Renal pelvis (tissue), 12 donors: ENCODE measurements at places on chromosomes 6 and 20.

DNA sequence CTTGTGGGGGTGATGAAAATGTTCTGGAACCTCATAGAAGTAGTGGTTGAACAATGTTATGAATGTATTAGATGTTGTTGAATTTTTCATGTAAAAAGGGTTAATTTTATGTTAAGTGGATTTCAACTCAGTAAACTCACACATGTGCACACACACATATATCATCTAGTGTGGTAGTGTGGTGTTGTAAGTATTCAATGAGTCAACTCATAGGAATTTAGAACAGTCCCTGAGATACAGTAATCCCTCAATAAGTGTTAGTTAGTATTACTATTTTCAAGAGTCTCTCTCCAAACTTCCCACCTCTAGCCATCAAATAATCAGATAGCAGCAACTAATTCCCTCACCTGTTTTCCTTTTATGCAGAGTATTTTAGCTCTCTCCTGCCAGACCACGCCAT is 563.1 kb upstream of the JARID2 start:
- DNase-seq: no peak

DNA sequence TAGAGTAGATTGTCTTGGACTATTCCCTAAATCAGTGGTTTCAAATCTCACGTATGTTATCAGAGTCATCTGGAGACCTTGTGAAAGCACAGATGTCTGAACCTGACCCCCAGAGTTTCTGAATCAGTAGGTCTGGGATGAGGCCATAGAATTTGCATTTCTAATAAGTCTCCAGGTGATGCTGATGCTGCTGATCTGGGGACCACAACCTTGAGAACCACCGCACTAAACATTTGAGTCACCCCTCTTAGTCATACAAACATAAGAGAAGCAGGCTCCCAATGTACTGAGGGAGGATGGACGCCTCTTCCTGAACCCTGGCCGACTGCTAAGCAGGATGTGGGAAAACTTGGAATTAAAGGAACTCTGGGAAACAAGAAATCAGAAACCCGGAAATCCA is 187.8 kb upstream of the PRDM1 start:
- DNase-seq: no peak

- DNase-seq: no peak
Observed at GRCh38 chr20:61966492-61967244, 99.0 kb downstream of the TAF4 start.

DNA sequence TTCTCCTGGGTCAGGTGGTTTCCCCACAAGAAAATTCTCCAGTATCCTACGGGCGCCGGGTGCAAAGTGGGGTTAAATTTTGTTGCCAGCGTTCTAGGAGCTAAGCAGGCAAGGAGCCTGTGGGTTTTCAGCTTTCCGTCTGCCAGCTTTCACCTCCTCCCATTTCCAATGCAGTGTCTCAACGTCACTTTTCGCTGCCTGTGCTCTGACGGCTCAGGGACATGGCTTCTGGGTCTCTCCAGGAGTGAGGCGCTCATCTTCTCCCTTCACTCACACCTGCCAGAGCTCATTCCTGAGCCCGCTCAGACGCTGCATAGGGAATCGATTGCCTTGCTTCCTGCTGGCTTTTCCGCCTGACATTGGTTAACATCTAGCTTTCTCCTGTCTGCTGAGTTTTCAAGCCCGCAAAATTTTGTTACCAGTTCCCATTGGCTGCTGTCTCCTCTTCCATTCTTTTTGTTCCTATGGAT is 7.3 kb upstream of the NAA20 start:
- DNase-seq: no peak

DNA sequence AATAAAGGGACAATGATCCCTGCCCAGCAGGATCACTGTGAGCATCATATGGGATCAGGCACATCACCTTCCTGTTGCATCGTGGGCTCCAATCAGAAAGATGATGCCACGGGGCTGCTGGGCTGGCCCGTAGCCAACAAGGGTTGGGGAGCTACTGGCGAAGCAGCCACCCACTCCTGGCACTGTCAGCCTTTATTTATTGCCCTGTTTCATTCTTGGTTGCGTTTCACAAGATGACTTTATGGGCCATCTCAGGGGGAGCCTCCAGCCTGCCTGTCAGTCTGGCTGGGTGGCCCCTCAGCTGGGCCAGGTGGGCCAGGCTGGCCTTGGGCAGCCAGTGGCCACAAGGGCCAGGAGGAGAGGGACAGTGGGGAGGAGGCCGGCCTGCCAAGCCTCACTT is 17.3 kb downstream of the VSTM2L start:
- DNase-seq: peak; percentile 38

DNA sequence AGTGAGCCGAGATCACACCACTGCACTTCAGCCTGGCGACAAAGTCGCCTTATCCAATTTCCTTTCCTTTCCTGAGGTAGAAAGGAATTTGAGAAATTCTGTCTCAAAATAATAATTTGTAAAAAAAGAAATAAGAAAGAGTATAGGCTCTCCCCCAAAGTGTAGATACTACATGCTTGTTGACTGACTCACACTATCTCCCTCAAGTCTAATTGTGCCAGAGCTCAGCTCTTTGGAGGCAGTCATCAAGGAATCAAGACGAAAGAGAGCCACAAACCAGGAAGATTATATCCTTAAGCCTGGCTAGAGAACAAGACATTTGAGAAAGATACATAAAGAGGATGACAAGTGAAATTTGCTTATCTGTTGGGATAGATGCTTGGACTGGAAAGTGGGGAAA is 3.7 kb upstream of the FKBPL start:
- DNase-seq: no peak

DNA sequence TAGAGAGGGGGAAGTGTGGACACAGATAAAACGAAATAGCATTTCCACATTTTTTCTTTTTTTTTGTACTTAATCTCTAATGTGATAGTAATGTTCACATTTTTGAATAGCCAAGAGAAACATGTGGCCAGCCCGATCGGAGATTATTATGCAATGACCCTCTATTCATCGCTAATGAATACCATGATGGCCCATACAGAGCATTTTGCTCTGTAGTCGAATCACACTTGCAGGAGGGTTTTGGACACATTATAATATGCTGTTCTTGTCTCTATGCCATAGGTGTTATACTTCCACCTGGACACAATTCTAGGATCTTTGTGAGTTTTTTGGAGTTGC is 60.1 kb downstream of the MTHFD1L start:
- DNase-seq: no peak

DNA sequence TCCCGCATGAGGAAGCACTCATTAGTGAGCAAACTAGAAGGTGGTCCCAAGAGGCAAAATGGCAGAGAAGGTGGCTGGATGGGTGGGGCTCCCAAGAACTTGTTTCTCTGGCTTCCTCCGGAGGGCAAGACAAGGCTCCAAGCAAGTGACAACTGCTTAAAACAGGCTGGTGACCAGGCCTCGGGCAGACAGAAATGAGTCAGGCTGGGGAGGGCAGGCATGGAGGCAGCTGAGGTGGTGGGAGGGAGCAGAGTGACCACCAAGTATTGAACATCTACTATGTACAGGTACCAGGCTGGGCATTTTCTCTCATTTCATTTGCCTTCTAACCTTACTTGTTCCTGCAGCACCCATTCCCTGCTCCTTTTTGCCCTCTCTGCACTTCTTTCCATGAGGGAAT is 33.4 kb downstream of the TNXB start:
- DNase-seq: no peak

GRCh38 chr6:151765444-151765886 is 42.0 kb upstream of the ESR1 start:
- peak; percentile 67 for DNase-seq

GRCh38 chr6:52650941-52651340 is 20.0 kb upstream of the TMEM14A start:
- no peak for DNase-seq

DNA sequence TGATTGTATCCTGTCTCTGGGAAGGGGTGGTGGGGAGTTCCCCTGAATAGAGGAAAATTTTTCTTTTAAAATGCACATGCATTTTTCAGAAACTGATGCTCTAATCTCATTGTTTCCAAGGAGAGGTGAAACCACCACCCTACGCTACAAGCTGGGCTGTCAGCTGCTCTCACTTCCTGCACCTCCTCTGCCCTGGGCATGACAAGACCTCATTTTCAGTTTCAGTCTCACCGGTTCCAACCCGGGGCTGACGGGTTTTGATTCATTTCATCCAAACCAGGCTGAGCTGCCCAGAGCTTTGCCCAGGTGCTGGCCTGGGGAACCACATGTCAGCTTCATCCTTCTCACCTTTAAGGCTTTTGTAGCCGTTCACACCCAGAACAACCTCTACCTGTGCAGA is 99.7 kb downstream of the EYA2 start:
- DNase-seq: no peak

GRCh38 chr6:53986165-53986720 is 125.0 kb upstream of the MLIP start:
- DNase-seq: no peak

DNA sequence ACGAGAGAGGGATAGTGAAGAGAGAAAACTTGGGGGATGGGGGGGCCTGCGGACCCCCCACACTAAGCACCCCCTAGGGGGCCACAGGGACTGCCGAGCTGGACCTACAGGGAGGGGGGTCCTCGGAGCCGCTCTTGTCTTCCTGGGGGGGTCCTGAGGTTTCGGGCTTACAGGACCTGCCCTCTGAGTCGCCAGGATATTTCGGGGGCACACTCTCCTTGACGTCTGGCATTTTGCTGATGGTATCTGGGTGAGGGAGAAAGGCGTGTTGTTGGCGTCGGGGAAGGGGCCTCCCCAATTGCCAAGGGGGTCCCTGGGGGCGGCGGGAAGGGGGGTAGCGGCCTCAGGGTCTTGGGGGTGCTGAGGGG is 516 bp downstream of the TCP11 start:
- DNase-seq: no peak

- DNase-seq: no peak
Observed at GRCh38 chr6:13420269-13420668, 67.1 kb downstream of the GFOD1 start.

- DNase-seq: no peak
Observed at GRCh38 chr6:78908621-78909020, 41.3 kb downstream of the IRAK1BP1 start.

- no peak for DNase-seq
Observed at GRCh38 chr6:24574809-24575208, 71.2 kb downstream of the KIAA0319 start.

GRCh38 chr20:34415079-34415478 is 52.0 kb downstream of the ITCH start:
- no peak for DNase-seq

DNA sequence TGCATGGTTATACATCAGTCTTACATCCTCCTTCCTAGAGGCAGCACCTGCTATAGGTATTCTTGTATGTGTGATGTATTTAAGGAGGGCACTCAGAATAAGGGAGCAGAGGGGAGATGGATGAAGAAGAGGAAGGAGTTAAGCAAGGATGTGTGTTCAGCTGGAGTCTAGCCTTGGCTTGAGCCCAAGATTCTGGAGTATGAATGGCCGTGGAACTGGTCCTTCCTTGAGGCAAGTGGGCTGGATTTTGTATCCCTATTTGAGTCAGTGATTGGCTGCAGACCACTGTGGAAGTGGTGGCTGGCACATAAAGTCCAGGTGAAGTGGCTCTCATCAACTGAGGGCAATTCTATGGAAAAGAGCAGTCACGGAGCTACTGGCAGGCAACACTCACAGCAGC is 112.0 kb upstream of the RNF24 start:
- DNase-seq: no peak

DNA sequence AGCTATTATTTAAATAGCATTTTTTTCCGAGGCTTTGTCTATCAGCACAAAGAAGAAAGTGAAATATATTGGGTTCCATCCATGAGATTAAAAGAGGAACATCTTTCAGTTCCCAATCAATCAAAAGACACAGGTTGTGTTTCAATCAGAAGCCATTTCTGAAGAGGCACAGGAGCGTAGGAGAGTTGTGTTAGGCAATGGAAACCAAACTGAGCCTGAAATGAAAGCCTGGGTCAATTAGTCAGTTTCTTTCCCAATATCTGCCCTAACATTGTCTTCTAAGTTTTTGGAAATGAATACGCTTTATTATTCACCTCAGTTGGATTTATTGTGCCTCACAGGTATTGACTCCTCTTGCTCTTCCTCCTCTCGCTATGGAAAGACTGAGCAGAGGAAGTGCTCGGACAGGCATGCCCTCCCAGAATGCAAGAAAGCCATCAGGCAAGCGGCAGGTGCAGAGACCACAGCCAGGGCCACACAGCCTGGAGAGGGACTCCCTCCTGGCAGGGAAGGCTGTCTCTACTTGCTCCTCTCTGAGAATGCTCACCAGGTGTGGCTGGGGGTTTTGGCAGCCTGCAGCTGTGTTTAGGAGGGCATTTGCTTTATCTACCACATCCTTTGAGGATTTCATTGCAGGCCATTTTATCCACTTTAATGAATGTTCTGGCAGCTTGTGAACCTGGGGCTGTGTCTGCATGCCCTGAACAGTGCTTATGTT is 100.8 kb upstream of the NEDD9 start:
- no peak for DNase-seq

- DNase-seq: no peak
Observed at GRCh38 chr6:4506223-4506622, 270.0 kb upstream of the CDYL start.

DNA sequence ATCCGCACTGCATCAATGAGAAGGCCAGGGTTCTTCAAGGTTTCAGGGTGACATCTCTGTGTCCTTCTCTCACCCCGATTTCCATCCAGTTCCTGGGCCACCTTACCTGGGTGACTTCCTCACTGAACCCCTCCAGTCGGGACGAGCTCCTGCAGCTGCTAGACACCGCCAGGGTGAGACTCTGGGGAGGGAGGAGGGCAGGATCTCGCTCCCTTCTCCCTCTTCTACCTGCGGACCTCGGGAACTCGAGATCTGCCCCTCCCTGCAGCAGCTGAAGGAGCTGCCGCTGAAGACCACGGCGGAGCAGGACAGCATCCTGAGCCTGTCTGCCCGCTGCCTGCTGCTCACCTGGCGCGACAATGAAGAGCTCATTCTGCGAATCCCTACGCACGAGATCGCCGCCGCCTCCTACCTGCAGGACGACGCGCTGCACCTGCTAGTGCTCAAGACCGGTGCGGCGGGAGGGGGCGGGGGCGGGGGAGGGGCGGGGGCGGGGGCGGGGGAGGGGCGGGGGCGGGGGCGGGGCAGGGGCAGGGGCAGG is 7.5 kb downstream of the CCM2L start:
- peak; percentile 58 for DNase-seq

- DNase-seq: no peak
Observed at GRCh38 chr20:3400260-3401155, 7.0 kb downstream of the DNAAF9 start.

DNA sequence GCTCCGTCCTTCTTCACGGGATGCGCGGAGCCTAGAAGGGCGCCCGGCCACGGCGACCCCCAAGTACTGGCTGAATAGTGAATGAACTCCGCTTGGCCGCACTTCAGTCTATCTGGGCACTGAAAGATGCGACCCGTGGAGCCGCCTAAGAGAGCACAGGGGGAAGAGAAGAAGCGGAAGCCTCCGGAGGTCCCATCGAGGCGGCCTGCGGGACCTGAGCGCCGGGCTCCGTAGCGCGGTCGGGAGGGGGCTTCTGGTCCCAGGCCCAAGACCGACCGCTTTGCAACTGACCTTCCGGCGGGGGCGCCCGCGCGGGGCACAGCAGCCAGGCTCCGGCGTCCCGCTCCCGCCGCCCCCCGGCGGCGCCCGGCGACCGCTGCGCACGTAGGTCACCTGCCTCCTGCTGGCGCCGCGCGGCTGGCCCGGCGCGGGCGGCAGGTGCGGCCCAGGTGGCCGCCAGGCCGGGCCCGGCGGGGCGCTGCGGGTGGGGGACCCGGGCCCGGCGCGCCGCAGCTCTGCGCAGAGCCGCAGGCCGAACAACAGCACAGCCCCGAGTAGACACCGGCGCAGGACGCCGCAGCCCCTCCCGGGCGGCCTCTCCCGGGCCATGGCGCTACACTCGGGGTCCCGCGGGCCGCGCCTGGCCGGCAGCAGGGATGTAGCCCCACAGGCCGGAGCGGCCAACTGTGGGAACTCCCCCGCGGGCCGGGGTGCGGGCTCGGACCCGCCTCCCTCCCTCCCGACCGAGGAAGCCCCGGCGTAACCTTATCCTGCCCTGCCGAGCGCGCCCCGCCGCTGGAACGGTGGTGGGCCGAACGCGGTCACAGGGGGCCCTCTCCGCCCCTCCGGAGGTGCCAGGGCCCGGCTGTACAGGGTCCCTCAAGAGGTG is at the start of gene METTL24:
Gene METTL24 (minus strand): TSS at position 686 of the 889 bp plus-strand sequence. CDS start 77 bp downstream, at position 609.
- peak; percentile 48 for DNase-seq
